ENCODE measurements at places on chromosomes 6 and 20.

DNA sequence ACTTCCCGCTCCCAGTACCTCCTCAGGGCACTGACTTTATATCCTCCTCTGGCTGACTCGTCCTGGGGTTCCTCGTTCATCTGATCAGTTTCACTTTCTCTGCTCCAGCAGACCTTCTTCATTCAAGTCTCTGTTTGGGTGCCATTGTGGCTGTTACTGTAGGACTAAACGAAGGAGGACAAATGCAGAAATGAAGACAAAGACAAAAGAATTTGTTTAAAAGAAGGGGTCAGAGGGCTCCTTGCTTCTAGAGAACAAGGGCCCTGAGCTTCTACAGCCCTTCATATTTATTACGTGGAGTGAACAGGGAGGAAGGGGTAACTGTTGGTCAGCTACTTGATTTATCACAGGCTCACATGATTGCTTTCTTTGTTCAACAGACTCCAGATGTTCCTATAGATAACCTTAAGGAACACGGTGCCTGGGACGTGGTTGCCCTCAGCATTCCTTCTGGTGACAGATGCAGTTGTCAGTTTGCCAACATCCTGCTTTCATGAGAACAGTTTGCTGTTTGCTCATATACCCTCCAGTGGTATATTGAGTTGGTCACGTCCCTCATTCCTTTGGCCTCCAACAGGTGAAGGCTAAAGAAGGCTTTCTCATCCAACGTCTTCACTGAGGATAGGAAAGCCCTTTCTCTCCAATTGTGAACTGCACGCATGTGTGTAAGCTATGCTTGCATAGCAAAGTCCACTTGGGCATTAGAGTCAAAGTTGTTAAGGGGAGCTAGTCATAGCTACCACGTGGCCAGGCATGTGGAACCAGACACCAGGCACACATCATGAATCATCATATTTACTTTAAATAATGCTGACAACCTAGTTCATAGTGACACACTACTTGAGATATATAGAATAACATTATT is 69.1 kb upstream of the BTN3A2 start:
- DNase-seq = no peak

DNA sequence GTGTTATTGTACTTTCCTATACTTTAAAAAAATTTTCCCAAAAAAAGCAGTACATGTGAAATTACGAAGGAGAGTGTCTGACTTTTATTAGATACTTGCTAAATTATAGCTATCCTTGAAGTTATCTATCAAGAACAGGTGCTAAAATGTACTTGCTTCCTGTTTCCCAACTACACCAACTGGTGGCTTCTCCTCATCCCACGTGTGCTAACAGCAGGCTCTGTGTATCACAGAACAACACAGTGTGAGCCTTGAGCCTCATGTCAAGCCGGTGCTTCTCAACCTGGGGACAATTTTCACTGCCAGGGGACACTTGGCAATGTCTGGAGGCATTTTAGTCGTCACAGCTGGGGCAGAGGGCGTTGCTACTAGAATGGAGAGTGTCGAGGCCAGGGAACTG is 36.2 kb upstream of the CDYL start:
- no peak for DNase-seq

DNA sequence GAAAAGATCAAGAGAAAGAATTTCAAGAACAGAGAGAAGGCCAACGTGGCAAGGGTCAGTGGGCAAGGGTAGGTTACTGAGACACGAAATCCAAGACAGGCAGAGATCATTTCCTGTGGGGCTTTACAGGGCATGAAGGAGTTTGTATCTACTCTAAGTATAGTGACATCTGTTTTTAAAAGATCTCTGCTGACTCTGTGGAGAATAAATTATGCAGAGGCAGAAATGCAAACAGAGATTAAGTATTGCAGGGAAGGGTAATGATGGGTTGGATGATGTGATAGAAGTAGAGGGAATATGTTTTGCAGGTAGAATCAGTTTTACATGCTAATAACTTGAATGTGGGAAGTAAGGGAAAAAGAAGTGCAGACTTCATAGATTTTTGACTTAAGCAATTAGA is 243.5 kb downstream of the FRK start:
- no peak for DNase-seq

DNA sequence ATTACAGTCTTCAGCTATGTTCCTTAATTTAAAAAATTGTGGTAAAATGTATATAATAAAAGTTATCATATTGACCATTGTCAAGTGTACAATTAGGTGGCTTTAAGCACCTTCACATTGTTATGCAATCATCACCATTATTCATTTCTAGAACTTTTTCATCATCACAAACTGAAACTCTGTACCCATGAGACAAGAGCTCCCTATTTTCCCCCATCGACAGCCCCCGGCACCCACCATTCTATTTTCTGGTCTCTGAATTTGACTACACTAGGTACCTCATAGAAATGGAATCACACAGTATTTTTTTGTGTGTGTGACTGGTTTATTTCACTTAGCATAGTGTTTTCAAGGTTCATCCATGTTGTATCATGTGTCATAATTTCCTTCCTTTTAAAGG is 39.7 kb upstream of the FYN start:
- DNase-seq = no peak

DNA sequence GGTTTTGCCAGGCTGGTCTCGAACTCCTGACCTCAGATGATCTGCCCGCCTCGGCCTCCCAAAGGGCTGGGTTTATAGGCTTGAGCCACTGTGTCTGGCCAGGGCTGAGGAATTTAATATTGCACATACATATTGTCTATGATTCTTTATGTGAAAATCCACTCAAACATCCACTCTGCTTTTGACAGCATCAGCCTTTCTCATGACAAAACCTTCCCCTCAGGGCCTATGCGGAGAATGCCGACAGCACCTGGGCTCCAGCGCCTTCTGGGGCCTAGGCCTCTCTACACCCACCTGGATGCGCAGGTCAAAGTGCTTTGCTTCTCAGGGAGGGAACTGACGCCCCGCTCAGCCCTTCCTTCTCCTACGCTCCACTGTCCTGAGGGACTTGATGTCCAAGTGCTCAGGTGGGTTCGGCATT is 5.4 kb downstream of the RAMACL start:
- DNase-seq = no peak

DNA sequence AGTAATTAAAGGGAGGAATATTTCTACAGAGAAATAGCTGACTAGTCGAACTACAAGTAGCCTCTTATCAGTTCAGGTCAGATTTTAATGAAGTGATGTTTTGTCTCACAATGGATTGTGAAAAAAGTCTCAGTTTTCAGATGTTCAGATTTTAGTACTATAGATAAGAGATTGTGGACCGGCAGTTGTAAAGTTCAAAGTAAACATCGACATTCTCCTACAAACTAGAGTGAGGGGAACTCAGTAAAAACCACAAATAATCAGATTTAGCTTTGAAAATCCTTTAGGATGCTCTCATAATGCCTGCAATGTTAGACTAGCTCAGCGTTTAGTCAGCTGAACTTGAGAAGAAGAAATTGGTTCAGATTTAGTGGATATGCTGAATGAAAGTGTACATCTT is 39.9 kb downstream of the RCAN2 start:
- DNase-seq = no peak

DNA sequence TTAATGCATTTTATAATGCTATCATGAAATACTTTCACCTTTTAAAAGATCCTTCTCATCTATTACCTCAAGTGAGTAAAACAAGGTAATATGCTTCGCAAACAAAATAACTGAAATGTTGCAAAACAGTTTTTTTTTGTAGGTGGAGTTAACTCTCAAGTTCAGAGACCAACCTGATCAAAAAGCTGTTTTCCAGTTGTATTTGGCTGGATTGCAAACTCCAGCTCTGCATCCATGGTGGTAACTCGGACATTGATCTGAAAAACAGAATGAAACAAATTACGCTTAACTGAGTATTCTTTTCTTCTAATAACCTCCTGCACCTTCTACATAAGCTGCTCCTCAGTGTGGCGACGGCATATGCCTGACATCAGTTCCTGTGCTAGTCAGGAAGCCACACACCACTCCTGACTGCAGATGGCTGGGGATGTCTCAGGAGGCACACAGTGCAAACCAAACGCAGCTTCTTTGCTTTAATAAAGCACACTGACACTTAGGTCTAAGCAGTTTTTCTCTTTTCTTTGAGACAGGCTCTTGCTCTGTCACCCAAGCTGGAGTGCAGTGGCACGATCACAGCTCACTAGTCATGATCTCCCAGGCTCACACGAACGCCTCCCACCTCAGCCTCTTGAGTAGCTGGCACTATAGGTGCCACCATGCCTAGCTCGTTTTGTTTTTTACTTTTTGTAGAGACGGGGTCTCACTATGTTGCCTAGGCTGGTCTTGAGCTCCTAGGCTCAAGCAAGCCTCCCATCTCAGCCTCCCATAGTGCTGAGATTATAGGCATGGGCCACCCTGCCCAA is 29.9 kb downstream of the EZR start:
- peak; percentile 69 for DNase-seq

Data from CD4-positive, alpha-beta T cell treated with Interleukin-17A for 4 hours (primary cell).